Chondrocyte (in vitro differentiated cells): ENCODE measurements at places on chromosomes 12 and 14. TPM values are rescaled to one million over a fixed set of nuclear protein-coding genes. Genes with fewer than 3 reads are reported as not detected.

- H3K27me3 ChIP-seq, result peaks cover 10% of the 10 kb centered on the region
- H3K27ac ChIP-seq, result no peak overlapping the region
- peaks cover 2% of the 10 kb centered on the region for H3K36me3 ChIP-seq
- no peak for DNase-seq
- H3K4me3 ChIP-seq, result no peak overlapping the region
These were observed 42.6 kb upstream of the BCL11B start for GRCh38 chr14:99314623-99315022.

SPTB gene
- 1.5 to 7.2 TPM (median 6.6 TPM) in 3 replicates for total RNA-seq

IL23A gene
- not detected in 3 replicates for total RNA-seq

DNA sequence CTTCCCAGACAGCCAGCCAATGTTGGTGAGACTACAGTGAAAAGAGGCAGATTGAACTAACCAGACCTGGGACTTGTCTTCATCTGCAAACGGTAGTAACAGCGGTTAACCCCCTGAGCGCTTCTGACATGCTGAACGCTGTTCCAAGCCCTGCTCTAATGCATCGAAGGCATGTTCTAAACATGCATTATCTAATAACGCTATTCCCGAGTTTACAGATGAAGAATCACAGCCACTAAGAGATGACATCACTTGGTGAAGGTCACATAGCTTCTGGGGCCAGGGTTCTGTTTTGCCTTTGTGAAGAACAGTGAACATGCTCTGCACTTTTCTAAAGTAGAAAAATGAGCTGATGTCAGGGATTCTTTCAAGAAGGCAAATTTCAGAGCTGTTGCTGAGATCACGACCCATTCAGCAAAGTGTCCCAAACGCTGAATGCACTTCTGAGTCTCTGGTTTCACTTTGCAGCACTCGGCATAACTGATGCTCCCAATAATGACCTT lies 56.0 kb downstream of the FOS start:
- peaks cover under 1% of the 10 kb centered on the region for H3K36me3 ChIP-seq
- H3K4me1 ChIP-seq, result peaks cover 3% of the 10 kb centered on the region
- no peak overlapping the region for H3K27ac ChIP-seq

DNA sequence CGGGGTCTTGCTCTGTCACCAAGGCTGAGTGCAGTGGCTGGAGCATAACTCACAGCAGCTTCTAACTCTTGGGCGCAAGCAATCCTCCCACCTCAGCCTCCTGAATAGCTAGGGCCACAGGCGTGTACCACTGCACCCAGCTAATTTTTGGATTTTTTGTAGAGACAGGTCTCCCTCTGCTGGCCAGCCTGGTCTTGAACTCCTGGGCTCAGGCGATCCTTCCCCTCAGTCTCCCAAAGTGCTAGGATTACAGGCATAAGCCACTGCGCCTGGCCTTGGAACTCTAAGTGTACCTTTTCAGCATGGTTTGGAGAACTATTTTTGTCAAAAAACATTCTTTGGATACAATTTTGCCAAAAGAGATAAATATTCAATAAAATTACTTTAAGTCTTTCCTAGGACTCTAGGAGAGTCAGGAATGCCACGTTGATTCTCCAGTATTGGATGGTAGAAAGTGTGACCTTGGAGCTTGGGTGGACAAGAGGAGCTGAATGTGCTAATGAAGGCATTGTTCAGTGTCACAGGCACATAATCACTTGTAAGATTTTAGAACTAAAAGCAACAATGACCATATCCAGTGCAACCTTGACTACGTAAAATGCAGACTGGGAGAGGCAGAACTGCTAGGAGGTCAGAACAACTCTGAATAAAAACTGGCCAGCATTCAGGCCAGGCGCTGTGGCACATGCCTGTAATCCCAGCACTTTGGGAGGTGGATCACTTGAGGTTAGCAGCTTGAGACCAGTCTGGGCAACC lies 2.8 kb downstream of the SRSF9 start:
- H3K4me1 ChIP-seq, result peaks cover 35% of the 10 kb centered on the region
- no peak for DNase-seq
- peaks cover 12% of the 10 kb centered on the region for H3K36me3 ChIP-seq
- no peak overlapping the region for H3K4me3 ChIP-seq
